ENCODE measurements at places on chromosomes 5 and 9. TPM values are rescaled to one million over a fixed set of nuclear protein-coding genes. Genes with fewer than 3 reads are reported as not detected.

The BARHL1 gene
- not detected for total RNA-seq

The CYLC2 gene
- total RNA-seq, result not detected

The MAMDC4 gene
- total RNA-seq, result 26.0 TPM

The GCNT1 gene
- 7.6 TPM for total RNA-seq

The NR2F1-AS1 gene
- not detected for total RNA-seq

The HDHD3 gene
- 21.0 TPM for total RNA-seq
